ENCODE measurements at places on chromosomes 2 and 18.

- DNase-seq, result no peak
Measured at GRCh38 chr2:145748927-145749326, 1229.0 kb upstream of the ZEB2 start.

DNA sequence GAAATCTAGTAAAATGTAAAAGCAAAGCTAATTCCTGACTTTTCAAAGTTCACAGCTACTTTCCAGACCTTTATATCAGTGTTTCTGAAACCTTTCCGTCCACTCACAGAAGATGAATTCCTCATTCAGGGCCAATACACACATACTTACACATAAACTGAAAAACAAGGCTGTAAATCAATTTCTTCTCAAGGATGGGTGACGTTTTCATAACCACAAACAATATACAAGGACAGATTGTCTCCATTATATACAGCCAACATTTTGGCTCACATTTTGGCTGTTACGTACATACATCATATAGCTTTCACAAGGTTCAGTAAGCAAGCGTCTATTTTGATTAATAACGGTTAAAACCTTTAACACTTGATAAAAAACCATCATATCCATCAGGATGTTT lies 1.4 kb downstream of the RPRD1A start:
- DNase-seq, result no peak

GRCh38 chr2:54947646-54948045 lies 102.6 kb downstream of the RTN4 start:
- no peak for DNase-seq

GRCh38 chr2:113776949-113777348 lies 20.5 kb upstream of the SLC35F5 start:
- DNase-seq, result no peak

- DNase-seq, result no peak
Measured at GRCh38 chr18:75489493-75490190, 62.1 kb upstream of the SMIM21 start.

- DNase-seq, result no peak
Measured at GRCh38 chr2:102597788-102598187, 21.6 kb upstream of the SLC9A2 start.

GRCh38 chr2:23654756-23655155 lies 269.8 kb downstream of the KLHL29 start:
- DNase-seq, result no peak

- no peak for DNase-seq
Measured at GRCh38 chr2:239671916-239672849, 271.4 kb upstream of the HDAC4 start.

- no peak for DNase-seq
Measured at GRCh38 chr2:80531319-80531718, 226.8 kb upstream of the LRRTM1 start.

DNA sequence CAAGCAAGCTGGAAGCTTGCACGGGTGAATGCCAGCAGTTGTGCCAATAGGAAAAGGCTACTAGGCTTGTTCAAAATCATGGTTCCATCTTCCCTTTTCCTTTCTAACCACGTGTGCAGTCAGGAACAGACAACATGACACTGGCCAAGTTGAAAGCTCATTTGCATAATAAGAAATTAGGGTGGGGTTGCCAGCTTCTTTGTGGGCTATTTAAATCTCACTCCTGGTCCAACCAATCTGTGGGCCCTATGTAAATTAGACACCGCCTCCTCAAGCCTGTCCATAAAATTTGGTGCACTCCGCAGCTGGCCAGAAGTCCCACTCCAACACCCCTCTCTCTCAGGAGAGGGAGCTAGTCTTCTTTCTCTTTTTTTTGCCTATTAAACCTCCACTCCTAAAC lies 1948.4 kb upstream of the PIK3C3 start:
- DNase-seq, result no peak

- no peak for DNase-seq
Measured at GRCh38 chr18:7871560-7872456, 304.7 kb downstream of the PTPRM start.

GRCh38 chr2:45390861-45391260 lies 220.2 kb downstream of the SRBD1 start:
- no peak for DNase-seq

DNA sequence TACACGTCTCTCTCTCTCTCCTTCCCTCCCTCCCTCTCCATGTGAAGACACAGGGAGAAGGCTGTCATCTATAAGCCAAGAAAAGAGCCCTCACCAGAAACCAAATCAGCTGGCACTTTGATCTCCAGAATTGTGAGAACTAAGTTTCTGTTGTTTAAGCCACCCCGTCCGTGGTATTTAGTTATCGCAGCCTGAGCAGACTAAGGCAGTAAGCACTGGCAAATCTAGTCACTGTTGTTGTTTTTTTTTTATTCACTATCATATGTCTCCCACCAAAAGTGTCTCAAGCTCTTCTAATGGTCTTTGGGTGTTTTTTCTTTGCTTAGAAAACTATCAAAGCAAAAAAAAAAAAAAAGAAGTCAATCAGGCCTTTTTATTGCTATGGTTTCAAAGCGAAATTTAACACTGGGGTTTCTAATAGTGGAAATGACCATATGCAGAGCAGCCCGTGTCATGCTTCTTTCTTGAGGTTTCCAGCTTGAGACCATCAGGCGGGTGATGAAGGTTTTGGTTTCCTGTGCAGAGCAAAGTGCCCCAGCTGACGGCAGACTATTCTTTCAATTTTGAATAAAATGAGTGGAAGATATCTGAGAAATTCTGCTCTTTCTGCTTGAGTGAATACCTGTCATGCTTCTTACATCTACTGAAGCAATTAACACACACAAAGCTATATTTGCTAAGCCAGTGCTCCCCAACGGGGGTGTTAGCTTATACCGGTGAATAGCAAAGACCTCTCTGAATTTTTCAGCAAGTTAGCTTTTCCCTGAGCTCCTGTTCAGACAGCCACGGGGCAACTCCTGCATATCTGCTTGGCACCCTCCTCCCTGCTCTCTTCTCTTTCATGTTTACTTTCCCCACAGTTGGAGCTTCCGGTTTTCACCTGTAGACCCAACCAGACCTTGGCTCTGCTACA lies 394.1 kb upstream of the ATP5MC3 start:
- DNase-seq, result no peak

Measured in germinal center (tissue), 1 donor.